ENCODE measurements at places on chromosomes 11 and 22.
A peak's percentile ranks its signal among the peaks of the same experiment; 100 is the strongest.

DNA sequence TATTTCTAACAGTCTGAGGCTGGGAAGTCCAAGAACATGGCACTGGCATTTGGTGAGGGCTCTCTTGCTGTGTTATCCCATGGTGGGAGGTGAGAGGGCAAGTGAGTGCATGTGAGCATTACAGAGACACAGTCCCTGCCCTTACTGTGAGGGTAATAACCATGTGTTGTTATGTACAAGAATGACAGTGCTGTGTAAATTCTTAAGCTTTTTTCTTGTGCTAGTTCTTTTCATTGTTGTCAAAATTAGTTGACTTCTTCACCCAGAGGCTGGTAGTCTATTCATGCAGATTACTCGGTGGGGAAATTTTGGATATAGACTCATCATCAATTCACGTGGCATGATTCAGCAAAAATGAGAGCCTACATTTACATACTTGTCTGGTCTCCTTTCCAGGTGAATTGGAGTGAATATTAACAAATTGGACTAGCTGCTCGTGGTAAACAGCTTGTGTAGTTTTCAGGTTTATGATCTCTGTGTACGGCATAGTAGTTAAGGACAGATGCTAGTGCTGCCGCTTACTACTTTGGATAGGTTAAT is 49.3 kb downstream of the ATXN10 start:
- DNase-seq, result no peak

DNA sequence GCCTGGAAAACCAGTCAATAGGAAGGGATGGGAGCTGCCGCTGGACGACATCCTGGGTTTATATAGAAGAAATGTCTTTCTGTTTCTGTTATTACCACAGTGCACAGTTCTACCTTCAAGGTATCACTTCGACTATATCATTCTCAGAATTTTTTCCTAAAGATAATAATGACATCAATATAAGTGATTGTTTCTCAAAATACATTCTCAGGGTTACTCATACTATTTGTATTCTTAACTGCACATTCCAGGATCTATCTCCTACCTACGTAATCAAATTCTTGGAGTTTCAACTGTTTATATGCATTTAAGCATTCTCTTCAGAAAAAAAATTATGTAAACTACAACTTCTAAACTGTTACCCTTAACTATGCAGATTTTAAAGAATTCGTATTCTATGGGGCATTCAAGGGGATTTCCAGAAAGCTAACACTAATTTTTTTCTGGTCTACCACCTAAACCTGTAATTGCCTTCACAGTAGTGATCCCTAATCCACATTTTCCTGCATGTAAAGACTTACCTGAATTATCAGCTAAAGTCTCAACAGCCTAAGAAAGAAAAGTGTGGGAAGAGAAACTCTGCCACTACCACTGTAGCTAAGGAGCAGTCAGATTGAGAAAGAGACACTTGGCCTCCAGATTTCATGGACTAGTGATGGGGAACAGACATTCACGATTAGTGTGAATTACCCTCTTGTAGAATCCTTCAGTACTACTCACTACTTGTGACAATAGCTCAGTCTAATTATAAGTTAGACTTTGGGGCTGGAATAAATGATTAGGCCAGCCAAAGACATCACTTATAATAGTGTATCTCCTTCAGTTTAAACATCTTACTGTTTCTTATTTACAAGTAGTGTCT is at the start of gene OR51B5:
Gene OR51B5 (minus strand): TSS at position 51 of the 862 bp plus-strand sequence. CDS start 0 bp downstream, at position 51.
- peak; percentile 7 for DNase-seq

- DNase-seq, result no peak
Measured at GRCh38 chr22:31150615-31151014, 9.4 kb upstream of the RNF185 start.

DNA sequence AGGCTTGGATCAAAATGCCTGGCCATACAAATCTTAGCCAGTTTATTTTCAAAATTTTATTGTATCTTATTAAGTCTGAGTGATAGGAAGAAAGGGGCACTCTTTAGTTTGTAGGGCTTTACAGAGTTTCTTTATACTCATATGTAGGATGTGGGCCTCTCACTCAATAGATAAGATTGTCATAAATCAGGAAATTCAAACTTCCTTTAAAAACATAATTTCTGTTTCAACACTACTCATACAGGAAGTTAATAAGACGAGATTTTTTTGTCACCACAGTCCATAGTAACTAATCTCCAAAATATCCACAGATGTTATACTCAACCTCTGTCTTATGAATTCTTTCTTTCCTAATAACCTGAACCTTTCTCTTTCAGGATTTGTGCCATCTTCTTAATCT is 13.3 kb upstream of the OR56B4 start:
- no peak for DNase-seq

- DNase-seq, result no peak
Measured at GRCh38 chr22:22657712-22658111, 13.3 kb downstream of the GGTLC2 start.

DNA sequence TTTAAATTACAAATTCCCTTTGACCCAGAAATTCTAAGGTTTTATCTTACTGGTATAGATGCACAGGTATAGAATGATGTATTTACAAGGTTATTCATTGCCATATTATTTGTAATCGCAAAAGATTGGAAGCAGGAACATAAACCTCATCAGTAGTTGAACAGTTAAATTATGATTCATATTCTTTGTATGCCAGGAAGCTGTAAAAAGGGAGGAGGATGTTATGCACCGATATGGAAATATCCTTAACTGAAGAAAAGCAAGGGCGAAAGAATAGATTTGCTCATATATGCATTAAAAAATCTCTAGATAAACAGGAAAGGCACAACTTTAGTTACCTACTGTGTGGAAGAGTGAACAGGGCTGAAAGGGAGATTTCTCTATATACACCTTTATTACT is 36.7 kb downstream of the PPFIA1 start:
- DNase-seq, result peak; percentile 18

DNA sequence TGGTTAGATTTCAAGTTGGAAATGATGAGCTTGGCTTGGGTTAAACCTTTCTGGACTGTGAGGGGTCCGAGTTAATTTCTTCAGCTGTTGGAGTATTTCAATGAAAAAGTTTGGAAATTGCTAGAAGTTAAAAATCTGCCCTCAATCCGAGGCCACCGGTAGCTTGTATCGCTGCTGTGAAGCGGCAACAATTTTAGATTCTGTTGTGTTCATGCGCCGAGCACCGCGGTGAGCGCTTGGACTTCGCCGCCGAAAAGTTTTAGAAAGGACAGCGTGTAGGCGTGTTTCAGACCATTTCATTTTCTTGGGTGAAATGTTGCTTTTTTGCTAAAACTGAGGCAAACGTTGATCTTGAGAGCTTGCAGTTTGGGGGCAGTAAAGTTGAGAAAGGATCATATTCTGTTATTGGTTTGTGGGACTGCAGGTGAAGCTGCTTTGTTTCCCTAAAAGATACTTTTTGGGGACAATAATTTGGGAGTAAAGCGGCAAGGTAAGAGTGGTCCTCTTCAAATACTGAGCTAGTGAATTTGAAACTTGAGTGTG is 928 bp downstream of the FBXO7 start:
- DNase-seq, result no peak

DNA sequence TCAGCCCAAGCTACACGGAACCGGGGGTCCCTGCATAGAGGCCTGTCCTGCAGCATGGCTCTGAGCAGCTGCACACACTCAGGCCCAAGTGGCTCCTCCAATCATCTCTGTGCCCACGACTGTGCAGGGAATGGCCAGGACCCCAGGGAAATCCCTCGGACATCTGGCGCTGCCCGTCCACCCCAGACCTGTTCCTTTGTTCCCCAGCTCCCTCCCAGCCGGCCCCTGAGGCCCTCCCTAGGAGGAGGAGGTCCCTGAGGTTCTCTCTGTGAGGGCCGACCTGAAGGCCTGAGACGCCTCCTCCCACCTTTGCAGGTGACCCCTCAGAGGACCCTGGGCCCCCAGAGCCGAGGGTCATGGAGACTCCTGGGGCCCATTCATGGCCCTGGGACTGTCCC is 1.1 kb downstream of the MLC1 start:
- DNase-seq, result no peak

GRCh38 chr11:116173941-116174911 is 598.6 kb downstream of the BUD13 start:
- no peak for DNase-seq

GRCh38 chr11:46116007-46116711 is 5.1 kb downstream of the PHF21A start:
- DNase-seq, result no peak

DNA sequence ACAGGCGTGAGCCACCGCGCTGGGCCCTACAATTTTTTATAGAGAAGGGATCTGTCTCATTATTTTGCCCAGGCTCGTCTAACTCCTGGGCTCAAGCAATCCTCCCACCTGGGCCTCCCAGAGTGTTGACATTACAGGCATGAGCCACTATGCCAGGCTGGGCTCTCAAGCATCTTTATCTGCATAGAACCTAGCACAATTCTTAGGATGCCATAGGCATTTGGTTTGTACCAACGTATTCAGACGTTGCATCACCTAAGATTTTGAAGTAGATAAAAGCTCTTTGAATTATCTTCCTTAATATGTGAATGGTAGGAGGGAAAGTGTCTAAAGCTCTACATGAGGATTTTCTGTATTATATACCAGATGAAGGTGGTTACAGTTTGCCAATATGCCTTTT is 30.5 kb downstream of the RTN3 start:
- no peak for DNase-seq

DNA sequence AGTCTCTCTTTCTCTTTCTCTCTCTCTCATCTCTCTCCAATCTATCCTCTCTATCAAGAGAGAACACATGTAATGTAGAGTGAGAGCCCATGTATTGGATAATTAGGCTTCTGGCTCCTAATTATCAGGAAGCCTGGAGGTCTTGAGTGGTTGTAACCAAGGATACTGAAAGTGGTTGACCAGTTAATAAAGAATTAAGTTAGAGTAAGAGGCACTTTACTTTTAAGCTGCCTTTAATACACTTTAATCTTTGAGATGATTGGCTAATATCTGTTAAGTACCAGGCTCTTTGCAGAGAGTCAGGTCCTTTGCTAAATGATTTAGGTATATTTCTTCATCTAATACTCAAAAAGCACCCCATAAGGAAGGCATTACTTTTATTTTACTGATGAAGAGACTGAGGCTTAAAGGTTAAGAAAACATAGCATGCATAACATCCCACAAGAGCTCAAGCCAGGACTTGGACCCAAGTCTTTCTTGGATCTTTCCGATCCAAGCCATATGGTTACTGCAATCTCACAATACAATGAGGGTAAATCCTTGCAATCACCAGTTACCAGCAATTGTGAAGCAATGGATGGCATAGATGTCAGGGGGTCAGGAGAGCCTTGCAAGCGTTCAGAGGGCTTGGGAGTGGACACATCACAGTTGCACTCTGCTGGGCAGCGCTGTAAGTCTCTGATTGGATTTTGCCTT is 22.1 kb downstream of the CD44 start:
- DNase-seq, result no peak

- no peak for DNase-seq
Measured at GRCh38 chr22:27041745-27042310, 384.4 kb downstream of the MIAT start.

DNA sequence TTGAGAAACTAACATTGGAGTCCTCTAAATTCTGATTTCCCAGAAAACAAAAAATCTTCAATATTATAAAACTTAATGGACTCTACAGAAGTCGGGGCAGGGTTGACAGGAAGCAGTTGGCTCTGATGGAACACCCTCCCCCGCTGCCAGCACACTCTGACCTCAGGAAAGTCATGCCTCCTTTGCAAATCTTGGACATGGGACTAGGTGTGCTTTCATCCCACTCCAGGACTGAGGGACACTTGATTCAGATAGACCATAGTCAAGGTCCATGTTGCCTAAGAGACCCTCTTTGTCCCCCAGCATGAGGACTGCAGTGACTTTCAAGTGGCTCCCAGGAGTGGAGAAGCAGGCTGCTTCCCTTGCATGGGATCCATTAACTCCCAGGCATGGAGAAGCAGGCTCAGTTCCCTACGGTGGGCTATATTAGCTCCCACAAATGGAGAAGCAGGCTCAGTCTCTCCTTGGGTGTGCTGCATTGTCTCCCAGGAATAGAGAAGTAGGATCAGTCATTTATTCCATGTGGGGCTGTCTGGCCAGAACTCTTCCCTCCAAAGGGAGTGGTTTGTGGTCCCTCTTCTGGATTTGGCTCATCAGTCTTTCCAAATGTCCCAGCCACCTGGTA is 38.3 kb downstream of the C22orf31 start:
- no peak for DNase-seq

- DNase-seq, result no peak
Measured at GRCh38 chr11:37141707-37142106, 543.7 kb upstream of the RAG2 start.

DNA sequence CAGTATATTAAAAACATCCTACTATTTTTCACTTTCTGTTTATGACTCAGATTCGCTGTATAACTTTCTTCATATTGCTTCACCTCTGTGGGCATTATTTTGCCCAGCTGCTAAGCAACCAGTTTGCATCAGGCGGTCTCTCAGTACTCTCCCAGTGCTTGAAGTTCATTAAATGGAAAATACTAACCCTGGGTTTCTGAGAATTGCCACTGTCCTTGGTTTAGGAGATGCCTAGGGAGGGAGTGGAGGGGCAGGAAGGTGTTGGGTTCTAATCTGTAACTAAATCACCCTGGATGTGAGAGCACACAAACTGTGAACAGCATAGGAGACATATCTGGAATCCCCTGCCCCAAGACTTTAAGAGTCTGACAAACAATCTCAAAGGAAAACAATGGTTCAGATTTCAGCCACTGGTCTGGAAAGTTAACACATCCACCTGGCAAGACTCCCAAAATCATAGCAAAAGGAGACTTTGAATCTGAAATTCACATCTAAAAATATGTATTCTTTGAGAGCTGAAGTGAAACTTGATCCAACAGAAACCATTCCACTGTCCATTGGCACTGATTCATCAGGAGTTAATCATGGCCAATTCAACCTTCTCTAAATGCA is 540.0 kb downstream of the SOX6 start:
- DNase-seq, result peak; percentile 87

GRCh38 chr11:7348432-7349304 is 97.0 kb downstream of the SYT9 start:
- peak; percentile 41 for DNase-seq

- peak; percentile 16 for DNase-seq
Measured at GRCh38 chr11:109808569-109808968, 284.6 kb upstream of the ZC3H12C start.
